ENCODE measurements at places on chromosomes 1 and 21.
A peak's percentile ranks its signal among the peaks of the same experiment; 100 is the strongest.

GRCh38 chr1:86648255-86648654 is 56.1 kb upstream of the SH3GLB1 start:
- DNase-seq = no peak

DNA sequence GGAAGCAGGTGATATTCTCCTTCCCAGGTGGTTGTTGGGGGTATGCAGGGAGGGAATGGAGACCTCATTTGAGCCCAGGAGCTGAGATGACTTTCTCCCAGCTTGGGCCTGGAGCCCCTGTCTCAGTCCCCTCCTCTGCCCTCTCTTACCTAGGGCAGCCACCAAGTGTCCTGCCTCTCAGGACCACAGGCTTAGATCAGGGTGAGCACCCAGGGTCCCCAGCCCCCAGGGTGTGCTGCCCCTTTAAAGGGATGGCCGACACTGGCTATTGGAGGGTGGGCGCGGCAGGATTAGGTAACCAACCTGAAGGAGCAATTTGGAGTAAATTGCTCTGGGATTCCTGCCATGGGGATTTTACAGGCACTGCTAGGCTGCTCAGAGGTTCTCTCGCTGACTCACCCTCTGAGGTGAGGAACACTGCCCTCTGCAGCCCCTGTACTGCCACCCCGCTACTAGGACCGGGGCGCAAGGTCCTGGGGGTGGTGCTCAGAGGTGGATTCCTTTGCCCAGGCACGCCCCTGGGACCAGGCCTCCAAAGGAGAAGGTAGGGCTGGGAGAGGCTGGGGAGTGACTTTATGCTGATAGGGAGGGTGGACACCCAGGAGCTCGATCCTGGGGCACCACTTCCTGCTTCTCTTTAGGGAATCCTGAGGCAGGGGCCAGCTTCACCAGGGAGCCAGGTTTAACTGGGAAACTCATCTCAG is 1.5 kb downstream of the RPS6KA1 start:
- peak; percentile 68 for DNase-seq

GRCh38 chr1:22508329-22508728 is 55.0 kb upstream of the EPHA8 start:
- DNase-seq = no peak

DNA sequence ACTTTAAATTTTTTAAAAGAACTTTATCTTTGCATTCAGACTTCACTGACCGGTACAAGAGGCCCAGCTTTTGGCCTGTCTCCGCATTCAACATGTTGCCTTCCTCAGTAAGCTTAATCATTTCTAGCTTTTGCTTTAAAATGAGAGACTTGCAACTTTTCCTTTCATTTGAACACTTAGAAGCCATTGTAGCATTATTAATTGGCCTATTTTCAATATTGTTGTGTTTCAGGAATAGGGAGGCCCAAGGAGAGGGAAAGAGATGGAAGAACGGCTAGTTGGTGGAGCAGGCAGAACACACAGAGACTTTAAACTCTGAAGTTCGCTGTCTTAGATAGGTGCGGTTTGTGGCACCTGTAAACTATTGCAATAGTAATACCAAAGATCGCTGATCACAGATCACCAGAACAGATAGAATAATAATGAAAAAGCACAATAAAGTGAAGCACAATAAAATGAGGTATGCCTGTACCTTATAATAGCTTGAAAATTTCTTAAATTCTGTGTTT is 31.4 kb downstream of the RABGAP1L start:
- no peak for DNase-seq

GRCh38 chr1:40432644-40433390 is 17.5 kb upstream of the ZFP69B start:
- DNase-seq = no peak

DNA sequence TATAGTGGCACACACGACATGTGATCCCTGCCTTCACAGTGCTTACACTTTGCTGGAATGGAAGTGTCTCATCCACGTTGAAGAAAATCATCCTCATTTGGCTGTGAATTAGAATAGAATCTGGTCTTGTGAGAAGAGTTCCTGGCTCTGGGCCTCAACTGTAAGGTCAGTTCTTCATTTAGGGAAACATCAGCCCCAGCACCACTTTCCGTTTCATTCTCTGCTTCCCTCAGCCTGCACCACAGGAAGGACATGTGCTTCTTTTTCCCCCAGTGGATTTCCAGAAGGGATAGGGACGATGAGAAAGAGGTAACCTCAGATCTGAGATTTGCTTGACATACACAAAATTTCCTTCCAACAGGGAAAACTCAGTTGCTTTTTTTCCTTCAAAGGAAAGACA is 3.7 kb upstream of the ALX3 start:
- no peak for DNase-seq

DNA sequence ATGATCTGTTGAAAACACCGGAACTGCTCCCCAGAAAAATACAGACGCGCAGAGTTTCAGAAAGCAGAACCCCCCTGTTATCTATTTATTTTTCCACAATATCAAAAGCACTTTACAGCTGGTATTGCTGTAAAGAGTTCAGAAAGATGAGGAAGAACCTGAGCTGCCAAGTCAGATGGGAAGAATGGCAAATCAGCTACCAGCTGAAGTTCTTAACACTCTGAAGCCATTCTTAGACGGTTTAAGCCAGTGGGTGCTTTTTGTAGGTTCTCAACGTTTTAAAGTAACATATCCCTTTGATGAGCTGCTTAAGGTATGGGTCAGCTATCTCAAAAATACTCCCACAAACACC is 714 bp upstream of the AKIRIN1 start:
- DNase-seq = no peak

DNA sequence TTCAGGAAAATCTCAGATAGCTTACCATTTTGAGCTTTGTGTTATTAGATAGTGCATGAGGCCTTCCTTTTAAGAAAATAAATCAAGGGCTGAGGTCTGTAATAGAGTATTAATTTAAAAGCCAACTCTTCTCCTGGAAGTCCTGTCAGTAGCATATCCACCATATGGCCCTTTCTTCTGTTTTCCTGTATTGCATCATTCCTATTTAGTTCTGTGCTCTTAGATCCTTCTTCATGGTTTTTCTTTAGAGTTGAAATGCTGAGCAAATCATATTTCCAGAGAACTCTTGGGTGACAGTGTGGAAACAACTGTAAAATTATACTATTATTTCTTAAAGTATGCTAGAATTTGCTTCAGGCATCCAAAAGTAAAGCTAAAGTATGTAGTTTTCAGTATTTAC is 91.7 kb downstream of the TTC3 start:
- no peak for DNase-seq
